ENCODE measurements at places on chromosomes 1 and 21. TPM values are rescaled to one million over a fixed set of nuclear protein-coding genes. Genes with fewer than 3 reads are reported as not detected.

GPN2 gene
- 24.6 TPM for total RNA-seq

KAZN gene
- 33.5 TPM for total RNA-seq

SLX9 gene
- 22.8 TPM for total RNA-seq

MYBPH gene
- not detected for total RNA-seq

NBPF20 gene
- total RNA-seq: 2.7 TPM

LCE2C gene
- total RNA-seq: not detected

- no peak overlapping the region for H3K4me3 ChIP-seq
- no peaks in the 10 kb centered on the region for H3K27me3 ChIP-seq
- no peaks in the 10 kb centered on the region for H3K36me3 ChIP-seq
- H3K27ac ChIP-seq: no peak overlapping the region
- DNase-seq: no peak
These were observed 59.8 kb upstream of the BACH1 start for GRCh38 chr21:29238967-29239290.

DNA sequence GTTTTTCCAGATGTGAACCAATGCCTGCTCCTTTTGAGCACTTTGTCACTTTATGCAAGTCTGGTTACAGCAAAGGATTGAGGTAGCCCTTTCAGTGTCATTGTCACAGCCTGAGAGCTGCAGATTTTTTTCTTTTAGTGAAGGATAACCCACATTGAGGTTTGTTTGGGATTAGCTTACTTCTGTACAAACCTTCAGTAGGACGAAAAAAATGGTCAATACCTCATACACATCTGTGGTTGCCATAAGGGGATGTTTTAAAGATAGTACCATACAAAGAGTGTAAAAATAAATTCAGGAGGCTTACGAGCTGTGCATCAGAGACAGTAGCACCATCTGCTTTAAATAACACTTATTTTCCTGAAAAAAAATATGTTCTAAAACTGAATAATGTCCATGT, 566.0 kb downstream of the AJAP1 start:
- no peaks in the 10 kb centered on the region for H3K36me3 ChIP-seq
- DNase-seq: no peak
- no peak overlapping the region for H3K4me3 ChIP-seq

DNA sequence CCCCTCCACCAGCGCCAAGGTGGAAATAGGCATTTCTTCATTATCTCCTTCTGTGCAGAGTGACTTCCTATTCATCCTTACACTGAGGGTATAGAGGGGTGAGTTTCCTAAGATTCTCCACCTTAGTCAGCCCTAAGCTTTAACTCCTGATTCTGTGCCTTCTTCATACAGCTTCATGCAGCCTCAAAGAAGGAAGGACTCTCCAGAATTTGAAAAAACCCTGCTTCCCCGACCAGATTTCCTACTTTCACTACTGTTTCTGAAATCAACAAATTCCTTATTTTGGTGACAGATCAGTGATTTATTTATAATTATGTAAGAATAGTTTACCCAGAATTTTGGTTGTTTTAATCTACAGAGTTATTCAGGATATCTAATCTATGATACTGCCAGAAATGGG, 28.6 kb downstream of the GFI1 start:
- H3K4me3 ChIP-seq: no peak overlapping the region
- DNase-seq: no peak
- H3K27me3 ChIP-seq: no peaks in the 10 kb centered on the region
- H3K36me3 ChIP-seq: no peaks in the 10 kb centered on the region
- H3K27ac ChIP-seq: no peak overlapping the region
- H3K4me1 ChIP-seq: no peaks in the 10 kb centered on the region

- no peaks in the 10 kb centered on the region for H3K27me3 ChIP-seq
- no peak overlapping the region for H3K27ac ChIP-seq
- peaks cover 39% of the 10 kb centered on the region for H3K4me1 ChIP-seq
- DNase-seq: peak; percentile 27
- H3K4me3 ChIP-seq: no peak overlapping the region
- no peaks in the 10 kb centered on the region for H3K36me3 ChIP-seq
These were observed 43.7 kb upstream of the EPS8L3 start for GRCh38 chr1:109807402-109807801.

GRCh38 chr1:178533121-178533946, 20.4 kb downstream of the TEX35 start:
- H3K27ac ChIP-seq: no peak overlapping the region
- H3K4me1 ChIP-seq: peaks cover 4% of the 10 kb centered on the region
- DNase-seq: no peak
- H3K36me3 ChIP-seq: no peaks in the 10 kb centered on the region
- H3K4me3 ChIP-seq: no peak overlapping the region
- H3K27me3 ChIP-seq: no peaks in the 10 kb centered on the region

- no peaks in the 10 kb centered on the region for H3K36me3 ChIP-seq
- DNase-seq: peak; percentile 54
- H3K27me3 ChIP-seq: no peaks in the 10 kb centered on the region
These were observed 6.8 kb downstream of the GJC2 start for GRCh38 chr1:228156515-228156881.

DNA sequence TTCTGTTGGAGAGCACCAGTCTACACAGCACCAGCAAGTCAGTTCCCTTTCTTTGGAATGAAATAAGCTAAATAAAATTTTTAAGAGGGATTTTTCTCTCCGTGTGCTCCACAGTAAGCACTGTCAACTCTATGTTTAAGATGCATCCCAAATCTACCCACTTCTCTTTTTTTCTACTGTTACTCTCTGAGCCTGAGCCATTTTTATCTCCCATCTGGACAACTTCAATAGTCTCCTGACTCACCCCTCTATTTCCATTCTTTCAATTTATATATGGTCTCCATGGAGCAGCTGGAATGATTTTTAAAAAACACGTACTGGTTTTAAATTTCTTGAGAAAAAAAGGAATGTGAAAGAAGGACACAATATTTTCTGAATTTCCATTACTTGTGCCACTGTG, 24.7 kb upstream of the CCT8 start:
- DNase-seq: no peak
- no peaks in the 10 kb centered on the region for H3K4me1 ChIP-seq
- no peak overlapping the region for H3K4me3 ChIP-seq
- no peak overlapping the region for H3K27ac ChIP-seq

- no peaks in the 10 kb centered on the region for H3K4me1 ChIP-seq
- H3K36me3 ChIP-seq: peaks cover 6% of the 10 kb centered on the region
- no peak overlapping the region for H3K27ac ChIP-seq
- no peak for DNase-seq
These were observed 11.0 kb downstream of the RO60 start for GRCh38 chr1:193070386-193070753.

- H3K27ac ChIP-seq: no peak overlapping the region
- H3K27me3 ChIP-seq: peaks cover 3% of the 10 kb centered on the region
- no peak overlapping the region for H3K4me3 ChIP-seq
- no peaks in the 10 kb centered on the region for H3K36me3 ChIP-seq
- no peaks in the 10 kb centered on the region for H3K4me1 ChIP-seq
These were observed 19.2 kb downstream of the C1orf87 start for GRCh38 chr1:60054374-60054773.

- no peaks in the 10 kb centered on the region for H3K36me3 ChIP-seq
- peak overlapping the region; percentile 98 for H3K27ac ChIP-seq
- peak; percentile 85 for DNase-seq
- H3K27me3 ChIP-seq: no peaks in the 10 kb centered on the region
- H3K4me3 ChIP-seq: peak overlapping the region; percentile 73
- peaks cover 16% of the 10 kb centered on the region for H3K4me1 ChIP-seq
These were observed 746 bp upstream of the LAMC1 start for GRCh38 chr1:183022202-183023145.

DNA sequence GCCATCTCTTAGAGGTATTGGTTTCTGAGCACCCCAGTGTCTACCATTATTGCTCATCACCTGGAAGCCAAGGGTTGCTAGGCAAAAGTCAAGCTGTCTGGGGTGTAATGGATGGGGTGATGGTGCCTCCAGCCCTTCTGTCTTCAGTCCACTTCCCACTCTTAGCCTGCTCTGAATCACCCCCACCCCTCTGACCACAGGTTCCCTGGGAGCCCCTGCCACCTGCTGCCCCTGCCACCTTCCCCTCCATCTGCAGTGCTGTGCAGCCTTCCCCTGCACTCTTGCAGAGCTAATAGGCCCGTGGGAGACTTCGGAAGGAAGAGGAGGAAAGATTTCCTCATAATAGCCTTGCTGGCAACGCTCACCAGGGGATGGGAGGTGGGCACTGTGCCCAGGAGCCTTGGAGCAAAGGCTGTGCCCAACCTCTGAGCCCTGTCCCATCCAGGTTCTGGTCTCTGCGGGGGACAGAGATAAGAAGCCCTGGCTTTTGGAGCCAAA, 35.5 kb downstream of the CAPN2 start:
- no peak overlapping the region for H3K4me3 ChIP-seq
- peaks cover 82% of the 10 kb centered on the region for H3K36me3 ChIP-seq
- peak overlapping the region; percentile 76 for H3K27ac ChIP-seq
- no peaks in the 10 kb centered on the region for H3K27me3 ChIP-seq

DNA sequence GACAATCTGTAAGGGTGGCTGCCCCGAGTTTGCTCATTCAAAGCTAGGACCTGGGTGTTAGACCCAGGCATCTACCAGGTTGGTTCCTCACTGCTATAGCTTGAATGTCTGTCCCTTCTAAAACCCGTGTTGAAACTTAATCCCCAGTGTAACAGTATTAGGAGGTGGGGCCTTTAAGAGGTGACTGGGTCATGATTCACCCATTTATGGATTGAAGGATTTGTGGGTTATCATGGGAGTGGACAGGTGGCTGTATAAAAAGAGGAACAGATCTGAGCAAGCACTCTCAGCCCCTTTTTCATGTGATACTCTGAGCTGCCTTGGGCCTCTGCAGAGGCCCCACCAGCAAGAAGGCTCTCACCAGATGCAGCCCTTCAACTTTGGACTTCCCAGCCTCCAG, 29.4 kb downstream of the PSMG1 start:
- H3K27ac ChIP-seq: no peak overlapping the region
- no peak for DNase-seq
- no peak overlapping the region for H3K4me3 ChIP-seq
- no peaks in the 10 kb centered on the region for H3K36me3 ChIP-seq

- no peaks in the 10 kb centered on the region for H3K36me3 ChIP-seq
- no peaks in the 10 kb centered on the region for H3K27me3 ChIP-seq
- no peak for DNase-seq
- H3K4me1 ChIP-seq: no peaks in the 10 kb centered on the region
- no peak overlapping the region for H3K4me3 ChIP-seq
These were observed 54.3 kb upstream of the KCNJ6 start for GRCh38 chr21:37970548-37970947.

- DNase-seq: no peak
- H3K36me3 ChIP-seq: no peaks in the 10 kb centered on the region
- peak overlapping the region; percentile 9 for H3K4me3 ChIP-seq
- peak overlapping the region; percentile 84 for H3K27ac ChIP-seq
- H3K27me3 ChIP-seq: no peaks in the 10 kb centered on the region
- H3K4me1 ChIP-seq: peaks cover 60% of the 10 kb centered on the region
These were observed 34.8 kb upstream of the CACYBP start for GRCh38 chr1:174964972-174965361.

DNA sequence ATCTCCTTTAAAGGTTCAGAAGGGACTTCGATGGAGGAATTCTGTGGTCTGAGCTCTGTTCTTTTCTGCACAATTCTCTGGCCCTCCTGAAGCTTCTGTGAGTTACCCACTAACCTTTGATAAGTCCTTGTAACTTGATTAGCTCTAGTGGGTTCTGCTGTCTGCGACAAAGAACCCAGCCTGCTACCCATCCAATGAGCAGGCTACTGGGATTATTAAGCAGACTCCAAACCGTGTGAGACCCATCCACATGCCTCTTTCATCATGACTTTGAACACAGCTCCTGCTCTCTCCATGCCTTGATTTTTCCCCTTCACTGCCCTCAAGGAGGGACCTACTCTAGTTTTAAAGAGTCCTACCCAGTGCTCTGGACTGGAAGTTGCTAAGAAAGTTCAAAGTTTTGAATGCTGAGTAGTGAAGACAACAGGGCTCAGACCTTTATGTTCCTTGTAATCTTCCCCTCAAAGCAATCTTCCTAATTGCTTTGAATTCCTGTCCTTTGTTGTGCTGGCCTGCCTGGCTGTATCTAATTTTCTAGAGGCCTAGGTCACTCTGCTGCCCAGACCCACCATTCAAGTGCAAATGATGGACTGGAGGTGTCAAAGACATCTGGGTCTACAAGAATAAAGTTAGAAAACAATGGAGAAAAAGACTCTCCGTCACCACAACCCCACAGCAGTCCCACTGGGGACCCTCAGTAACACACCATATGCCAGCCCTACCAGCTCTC, 146.9 kb downstream of the RHOU start:
- H3K27ac ChIP-seq: no peak overlapping the region
- no peaks in the 10 kb centered on the region for H3K4me1 ChIP-seq
- no peaks in the 10 kb centered on the region for H3K36me3 ChIP-seq
- H3K4me3 ChIP-seq: no peak overlapping the region
- no peak for DNase-seq
- no peaks in the 10 kb centered on the region for H3K27me3 ChIP-seq
